ENCODE measurements at places on chromosomes 7 and 10.

DNA sequence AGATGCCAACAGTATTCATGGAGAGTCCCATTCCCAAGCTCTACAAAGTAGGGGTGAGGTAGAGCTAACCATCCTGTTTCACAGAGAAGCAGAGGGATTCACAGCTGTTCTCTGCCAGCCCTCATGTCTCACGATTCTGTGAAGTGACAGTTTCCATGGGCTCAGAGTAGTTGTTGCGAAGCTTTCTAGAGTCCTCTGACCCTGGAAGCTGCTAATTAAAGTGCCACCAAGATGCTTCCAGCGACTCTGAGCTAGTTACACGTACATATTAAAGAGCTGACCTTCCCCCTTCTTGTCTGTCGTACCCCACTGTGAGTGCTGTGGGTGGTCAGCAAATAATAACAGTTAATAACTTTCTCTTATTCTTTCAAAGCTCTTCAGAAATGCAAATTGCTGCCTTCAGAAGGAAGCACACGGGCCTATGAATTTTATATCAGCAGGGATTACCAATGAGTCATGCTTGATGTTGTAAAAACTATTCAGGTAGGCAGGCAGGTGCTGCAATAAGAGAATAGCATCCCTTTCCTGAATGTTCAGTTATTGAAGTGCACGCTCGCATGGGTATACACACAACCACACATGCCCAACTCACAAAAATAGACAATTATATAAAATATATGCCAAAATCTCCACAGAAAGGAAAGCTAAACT lies 34.1 kb downstream of the DNAJB9 start:
- no peak for DNase-seq

- DNase-seq: no peak
Measured at GRCh38 chr10:54728511-54728910, 72.5 kb downstream of the PCDH15 start.

DNA sequence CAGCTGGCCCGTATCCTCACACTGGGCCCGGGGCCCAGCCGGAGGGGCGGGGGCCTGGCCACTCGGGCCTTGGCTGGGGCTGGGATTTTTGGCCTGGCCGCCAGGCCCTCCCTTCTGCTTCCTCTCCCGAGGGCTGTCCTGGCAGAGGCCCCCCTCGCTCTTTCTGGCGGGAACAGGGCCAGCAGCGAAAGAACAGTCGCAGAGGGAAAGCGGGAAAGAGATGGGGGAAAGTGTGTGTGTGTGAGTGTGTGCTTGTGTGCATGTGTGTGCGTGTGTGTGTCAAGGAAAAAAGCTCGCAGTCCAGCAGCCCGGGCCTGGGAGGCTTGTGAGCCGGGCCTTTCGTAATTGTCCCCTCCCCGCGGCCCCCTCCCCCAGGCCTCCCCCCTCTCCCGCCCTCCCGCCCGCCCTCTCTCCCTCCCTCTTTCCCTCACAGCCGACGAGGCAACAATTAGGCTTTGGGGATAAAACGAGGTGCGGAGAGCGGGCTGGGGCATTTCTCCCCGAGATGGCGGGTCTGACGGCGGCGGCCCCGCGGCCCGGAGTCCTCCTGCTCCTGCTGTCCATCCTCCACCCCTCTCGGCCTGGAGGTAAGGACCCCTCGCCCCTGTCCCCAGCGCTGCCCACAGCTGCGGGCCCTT lies at the start of gene ELN:
ELN (plus strand) TSS at position 491 of the 638 bp plus-strand sequence; CDS start at position 506, 15 bp downstream.
- no peak for DNase-seq

- no peak for DNase-seq
Measured at GRCh38 chr7:120030876-120031275, 242.1 kb upstream of the KCND2 start.

DNA sequence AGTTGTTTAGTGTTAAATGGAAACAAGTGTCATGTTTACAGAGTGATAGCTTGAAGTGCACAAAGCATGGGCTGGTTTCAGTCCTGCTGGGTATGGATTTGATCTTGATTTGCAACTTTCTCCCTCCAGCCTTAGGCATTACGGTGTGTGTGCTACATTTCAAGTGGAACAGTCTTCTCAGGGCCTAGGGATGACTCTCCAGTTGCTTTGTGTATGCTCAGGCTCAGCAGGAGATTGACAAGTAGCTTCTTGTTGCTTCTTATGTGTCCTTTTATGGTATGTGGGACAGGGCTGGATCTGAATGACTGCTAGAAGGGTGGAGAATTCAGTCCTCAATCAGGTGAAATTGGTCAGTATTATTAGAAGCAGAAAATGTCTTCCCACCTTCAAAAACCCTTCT lies 51.3 kb upstream of the PLEKHA1 start:
- no peak for DNase-seq

GRCh38 chr7:88003581-88003980 lies 69.5 kb downstream of the ADAM22 start:
- no peak for DNase-seq

- no peak for DNase-seq
Measured at GRCh38 chr7:30142710-30143109, 7.9 kb downstream of the MTURN start.

DNA sequence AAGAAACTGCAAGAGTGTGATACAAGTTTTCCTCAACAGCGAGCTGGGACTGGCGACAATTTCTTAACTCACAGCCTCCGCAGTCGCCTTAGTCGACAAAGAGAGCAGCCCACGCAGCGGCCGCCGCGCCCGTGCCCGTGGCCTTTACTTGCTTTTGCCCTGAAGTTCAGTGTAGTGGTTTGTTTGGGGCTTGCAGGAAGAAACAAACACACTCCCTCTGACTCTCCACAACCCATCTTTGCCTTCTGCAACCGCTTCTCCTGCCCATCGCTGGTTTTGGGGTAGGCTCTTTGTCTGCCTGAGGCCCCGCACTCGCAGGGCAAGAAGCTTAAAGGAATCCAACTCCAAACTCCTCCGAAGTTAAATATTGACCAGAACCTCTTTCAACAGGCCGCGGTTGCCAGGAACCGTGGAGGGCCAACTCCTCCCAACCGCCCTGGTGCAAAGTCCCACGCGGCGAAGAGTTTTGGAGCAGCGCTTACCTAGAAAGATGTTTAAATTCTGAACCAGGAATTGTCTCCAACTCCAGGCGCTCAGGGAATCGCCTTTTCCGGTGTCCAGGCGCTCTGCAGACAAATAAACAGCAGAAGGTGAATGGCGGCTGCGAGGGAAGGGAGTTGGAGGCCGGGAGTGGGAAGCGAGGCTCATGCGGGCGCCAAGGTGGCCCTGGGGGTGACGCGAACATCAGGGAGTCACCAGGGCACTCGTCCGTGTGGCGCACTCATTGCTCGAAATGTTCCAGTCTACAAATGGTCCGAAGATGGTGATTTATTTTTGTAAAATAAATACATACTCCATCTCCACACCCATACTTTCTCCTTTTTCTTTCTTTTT lies 8.3 kb downstream of the HOXA4 start:
- DNase-seq: no peak

- no peak for DNase-seq
Measured at GRCh38 chr7:74499835-74500388, 46.2 kb downstream of the GTF2IRD1 start.

Measured in stimulated activated CD4-positive, alpha-beta T cell treated with anti-CD3 and anti-CD28 coated beads, TNF-alpha, amount 100 ng/mL, for 24 hours (primary cell).